ENCODE measurements at places on chromosomes 11 and 22.

DNA sequence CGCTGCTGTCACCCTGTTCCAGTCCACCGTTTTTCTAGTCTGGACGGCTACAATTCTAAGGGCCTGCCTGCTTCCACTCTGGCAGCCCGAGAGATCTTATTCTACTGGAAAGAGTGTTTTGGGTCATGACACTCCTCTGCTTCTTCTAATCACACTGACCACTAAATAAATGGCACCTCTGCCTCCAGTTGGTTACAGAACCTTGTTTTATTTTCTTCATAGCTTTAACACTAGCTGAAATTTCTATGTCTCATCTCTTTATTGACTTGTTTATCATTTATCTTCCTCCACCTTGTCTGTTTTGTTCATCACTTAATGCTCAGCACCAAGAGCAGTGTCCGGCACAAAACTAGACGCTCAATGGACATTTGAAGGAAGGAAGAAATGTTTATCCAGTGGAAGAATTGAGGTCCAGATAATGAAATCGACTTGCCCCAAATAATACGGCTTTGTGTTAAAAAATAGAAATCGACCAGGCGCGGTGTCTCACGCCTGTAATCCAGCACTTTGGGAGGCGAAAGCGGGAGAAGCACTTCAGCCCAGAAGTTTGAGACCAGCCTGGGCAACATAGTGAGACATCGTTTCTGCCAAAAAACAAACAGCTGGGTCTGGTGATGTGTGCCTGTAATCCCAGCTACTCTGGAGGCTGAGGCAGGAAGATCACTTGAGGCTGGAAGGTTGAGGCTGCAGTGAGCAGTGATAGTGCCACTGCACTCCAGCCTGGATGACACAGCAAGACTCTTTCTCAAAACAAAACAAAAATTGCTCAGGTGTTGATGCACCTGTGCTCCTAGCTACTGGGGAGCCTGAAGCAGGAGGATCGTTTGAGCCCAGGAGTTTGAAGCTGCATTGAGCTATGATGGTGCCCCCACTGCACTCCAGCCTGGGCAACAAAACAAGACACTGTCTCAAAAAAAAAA lies 693 bp upstream of the PRR14L start:
- DNase-seq = no peak

- DNase-seq = no peak
These were observed 8.4 kb downstream of the CYTH4 start for GRCh38 chr22:37290737-37291136.

DNA sequence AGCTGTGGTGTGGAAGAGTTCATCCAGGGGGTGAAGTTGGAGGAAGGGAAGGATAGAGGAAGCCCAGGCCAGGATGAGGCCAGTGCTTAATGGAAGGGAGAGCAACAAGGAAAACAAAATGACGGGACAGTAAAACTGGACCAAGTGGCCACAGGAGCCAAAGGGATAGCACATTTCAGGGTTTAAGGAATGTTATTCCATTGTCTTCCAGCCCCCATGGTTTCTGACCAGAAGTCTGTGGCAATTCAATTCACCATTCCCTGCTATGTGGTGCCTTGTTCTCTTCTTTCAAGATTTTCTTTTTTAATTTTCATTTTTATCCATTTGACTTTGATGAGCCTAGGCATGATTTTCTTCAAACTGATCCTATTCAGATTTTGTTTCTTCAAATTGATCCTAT lies 22.5 kb downstream of the IGF2 start:
- DNase-seq = no peak

DNA sequence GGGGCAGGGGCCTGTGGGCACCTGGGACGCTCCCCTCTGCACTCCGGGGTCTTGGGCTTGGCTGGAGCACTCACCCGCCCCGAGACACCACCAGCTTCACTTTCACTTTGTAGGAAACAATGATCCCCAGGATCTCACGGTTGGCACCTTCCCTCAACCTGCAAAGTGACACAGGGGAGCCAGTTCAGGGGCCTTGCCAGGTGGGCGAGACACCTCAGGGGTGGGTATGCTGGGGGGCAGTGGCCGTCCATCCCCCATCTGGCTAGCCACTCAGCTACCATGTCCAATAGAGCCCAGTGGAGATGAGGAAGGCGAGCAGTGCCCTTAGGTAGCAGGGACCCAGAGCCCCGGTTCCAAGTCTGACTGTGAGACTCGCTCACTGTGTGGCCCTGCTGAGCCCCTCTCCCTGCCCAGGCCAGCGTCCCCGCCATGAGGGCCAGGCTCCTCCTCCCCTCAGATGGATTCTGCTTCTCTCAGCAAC lies 32.3 kb downstream of the TPBGL start:
- no peak for DNase-seq

- DNase-seq = no peak
These were observed 24.7 kb downstream of the LAYN start for GRCh38 chr11:111565114-111565720.

- no peak for DNase-seq
These were observed 14.1 kb upstream of the IL2RB start for GRCh38 chr22:37163575-37164504.

- DNase-seq = no peak
These were observed 128.1 kb upstream of the LDLRAD3 start for GRCh38 chr11:35815556-35816315.

- DNase-seq = no peak
These were observed 47.5 kb downstream of the IRAG1 start for GRCh38 chr11:10646005-10646404.

DNA sequence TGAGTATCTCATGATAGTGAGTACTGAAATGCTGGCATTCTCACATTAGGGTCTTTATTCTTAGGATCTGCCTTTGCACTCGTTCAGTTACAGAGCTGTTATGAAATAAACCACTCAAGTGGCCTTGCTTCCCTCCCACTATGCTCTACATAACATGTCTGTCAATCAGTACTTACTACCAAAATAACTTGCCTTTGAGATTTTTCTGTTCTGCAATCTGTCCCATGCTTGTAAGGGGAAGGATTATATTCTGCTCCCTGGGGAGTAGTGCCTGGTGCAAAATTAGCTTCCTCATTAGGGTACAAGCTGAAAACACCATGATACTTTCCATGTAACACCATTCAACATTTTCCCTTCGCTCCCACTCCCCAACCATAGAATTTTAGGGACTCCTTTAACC lies 1.9 kb upstream of the GRAP2 start:
- DNase-seq = no peak

DNA sequence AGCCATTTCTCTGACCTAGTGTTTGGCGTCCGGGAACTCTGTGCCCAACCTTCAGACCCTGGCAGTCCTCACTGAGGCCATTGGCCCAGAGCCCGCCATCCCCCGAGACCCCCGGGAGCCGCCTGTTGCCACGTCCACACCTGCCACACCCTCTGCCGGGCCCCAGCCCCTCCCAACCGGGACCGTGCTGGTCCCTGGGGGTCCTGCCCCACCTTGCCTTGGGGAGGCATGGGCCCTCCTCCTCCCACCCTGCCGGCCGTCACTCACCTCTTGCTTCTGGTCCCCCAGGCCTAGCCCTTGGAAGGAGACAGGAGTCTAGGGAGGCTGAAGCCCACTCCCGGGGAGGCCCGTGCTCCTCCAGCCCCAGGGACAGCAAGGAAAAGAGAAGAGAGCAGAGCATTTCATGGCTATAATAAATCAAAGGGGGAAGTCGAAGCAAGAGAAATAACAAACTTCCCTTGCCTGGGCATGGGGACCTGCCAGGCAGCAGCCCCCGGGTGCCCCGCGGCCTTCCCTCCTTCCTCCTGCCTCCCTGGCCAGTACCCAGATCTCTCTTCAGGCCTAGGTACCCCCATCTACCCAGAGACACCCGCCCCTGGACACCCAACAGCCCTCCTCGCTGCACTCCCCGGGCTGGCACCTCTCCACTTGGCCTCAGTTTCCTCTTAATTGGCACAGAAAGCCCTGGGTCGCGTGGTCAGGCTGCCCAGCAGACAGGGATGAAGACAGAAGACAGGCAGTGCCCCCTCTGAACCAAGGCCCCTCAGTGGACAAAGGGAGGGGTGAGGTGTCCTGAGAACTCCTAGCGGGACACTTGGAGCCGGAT lies 13.0 kb upstream of the SLC39A13 start:
- DNase-seq = no peak

GRCh38 chr22:42801252-42802080 lies 55.6 kb downstream of the ARFGAP3 start:
- no peak for DNase-seq

DNA sequence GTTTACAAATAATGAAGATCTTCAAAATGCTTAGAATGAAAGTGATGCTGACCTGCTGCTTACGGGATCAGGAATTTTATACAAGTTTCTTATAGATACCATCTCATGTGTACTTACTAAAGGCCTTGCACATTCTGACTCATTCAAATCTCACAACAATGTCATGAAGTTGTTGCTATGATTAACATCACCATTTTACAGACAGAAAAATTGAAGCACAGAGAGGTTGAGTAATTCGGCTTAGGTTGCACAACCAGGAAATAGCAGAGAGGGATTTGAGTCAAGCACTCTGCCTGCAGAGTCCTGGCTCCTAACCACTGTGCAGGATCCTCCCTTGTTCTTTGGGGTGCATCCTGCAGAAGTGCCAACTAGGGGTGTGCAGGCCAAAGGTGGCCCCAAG lies 471.9 kb downstream of the MIAT start:
- no peak for DNase-seq

GRCh38 chr11:114088836-114089235 lies 29.3 kb downstream of the ZBTB16 start:
- no peak for DNase-seq

DNA sequence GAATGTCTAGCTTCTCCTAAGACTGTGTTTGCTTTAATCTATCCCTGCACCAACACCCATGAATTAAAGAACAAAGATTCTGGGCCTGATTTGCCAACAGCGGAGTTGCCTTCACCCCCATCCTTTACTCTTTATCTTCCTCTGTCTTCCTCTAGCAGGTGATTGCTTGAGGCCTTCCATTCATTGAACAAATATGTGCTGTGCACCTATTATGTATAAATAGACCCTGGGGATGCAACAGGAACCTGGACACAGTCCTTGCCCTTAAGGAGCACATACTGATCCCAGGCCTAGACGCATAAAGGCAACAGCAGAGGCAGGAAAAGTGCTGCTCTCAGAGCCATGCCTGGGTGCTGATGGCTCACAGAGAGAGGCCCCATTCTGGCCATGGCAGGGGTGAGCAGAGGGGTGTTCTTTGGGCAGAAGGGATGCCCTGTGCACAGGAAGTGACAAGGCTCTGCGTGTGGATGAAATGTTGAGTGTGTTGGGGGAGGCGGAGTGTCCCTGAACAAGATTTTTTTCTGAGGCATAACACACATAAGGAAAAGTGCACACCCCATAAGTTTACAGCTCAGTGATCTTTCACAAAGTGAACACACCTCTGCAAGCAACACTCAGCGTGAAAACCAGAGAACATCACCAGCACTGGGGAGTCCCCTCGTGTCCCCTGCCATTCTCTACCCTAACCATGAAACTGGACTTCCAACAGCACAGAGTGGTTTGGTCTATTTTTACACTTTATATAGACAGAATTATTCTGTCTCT lies 145.9 kb downstream of the GRIK4 start:
- peak; percentile 84 for DNase-seq

DNA sequence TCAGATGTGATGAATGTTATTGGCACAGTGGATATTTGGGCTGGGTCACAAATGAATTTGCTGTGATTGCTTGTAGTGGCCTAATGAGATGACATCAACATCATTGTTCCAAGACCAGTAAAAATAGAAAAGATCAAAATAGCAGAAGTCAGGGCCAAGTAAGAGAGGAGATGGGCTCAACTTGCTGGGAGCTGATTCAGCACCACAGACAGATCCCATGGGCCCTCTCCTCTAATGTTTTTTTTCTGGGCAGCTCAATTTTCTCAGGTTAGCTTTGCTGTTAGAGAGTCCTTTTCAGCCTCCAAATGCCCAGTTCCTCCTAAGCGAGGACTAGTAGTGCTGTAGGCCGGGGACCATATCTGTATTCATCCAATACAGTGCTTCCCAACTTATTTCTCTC lies 86.0 kb upstream of the IZUMO1R start:
- no peak for DNase-seq

DNA sequence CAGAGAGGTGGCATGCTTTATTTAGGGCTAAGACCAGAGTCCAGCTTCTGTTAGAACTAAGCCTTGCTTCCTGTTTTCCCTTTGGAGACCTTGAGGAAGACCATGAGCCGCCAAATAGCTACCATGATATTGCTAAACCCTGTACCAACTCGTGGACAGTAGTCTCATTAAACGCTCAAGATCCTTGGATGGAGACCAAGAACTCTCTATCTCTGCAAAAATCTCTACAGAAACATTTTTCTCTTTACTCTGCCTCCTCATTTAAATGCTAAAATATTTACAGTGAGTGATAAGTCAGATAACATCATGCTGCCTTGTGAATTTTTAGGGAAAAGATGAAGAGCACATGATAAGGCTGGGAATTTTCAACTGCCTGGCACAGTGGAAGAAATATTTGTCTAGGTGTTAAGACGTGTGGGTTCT lies 197.8 kb downstream of the MAML2 start:
- no peak for DNase-seq

DNA sequence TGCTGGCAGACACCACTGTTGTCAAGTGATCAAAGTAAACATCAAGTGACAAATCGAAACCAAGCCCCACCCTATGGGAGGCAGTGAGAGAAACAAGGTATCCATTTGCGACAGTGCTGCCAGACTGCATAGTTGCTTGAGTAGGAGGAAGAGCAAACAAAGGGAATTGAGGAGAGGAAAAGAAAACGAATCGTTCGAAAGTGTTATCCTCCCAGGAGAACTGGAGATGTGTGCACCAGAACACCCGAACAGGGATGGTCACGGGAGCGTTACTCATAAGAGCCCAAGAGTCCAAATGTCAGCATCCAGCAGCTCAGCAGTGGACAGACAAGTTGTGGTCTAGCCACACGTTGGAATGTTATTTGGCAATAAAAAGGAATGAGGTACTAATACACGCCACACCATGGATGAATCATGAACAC lies 58.4 kb upstream of the NUP50 start:
- DNase-seq = no peak

GRCh38 chr11:117218133-117218915 lies 13.5 kb downstream of the PCSK7 start:
- DNase-seq = no peak

- no peak for DNase-seq
These were observed 3.5 kb downstream of the RAB3IL1 start for GRCh38 chr11:61913699-61914395.

DNA sequence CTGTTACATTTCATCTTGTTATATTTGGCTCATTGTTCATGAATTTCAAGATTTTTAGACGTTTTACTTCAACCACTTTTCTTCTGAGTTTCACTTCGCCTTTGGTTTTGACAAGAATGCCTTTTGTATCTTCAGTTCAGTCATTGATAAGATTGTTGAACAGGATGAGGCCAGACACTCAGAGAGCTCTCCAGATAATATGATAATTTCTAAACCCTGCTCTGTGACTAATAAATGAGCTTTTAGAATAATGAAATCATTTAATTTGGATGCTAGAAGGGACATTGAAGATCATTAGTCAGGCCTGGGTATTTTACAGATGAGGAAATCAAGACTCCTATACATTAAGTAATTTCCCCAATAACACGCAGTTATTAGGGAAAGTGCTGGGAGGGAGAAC lies 37.2 kb upstream of the GRAMD1B start:
- DNase-seq = no peak

DNA sequence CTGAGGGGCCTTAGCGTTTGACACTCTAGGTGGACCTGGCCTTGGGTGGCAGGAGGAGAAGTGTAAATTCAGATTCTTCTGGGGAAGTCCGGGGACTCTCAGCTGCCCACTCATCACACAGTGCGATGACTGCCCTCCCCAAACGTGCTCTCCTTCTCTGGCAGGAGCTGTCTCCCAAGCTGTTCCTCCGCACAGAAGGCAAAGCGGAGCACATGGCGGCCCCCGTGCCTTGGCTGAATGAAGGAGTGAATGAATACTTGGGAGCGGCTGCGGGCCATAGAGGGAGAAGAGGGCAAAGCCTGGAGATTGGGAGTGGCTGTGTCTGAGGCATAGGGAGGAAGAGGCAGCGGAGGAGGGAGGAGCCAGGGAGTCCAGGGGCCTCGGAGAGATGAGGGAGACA lies 6.9 kb upstream of the NAA40 start:
- DNase-seq = no peak

Data from NCI-H1436 treated with DMSO at 0.1 percent for 48 hours (cell line).